ENCODE measurements at places on chromosomes 1 and 21.

GRCh38 chr1:58065520-58065919 lies 481.0 kb downstream of the OMA1 start:
- no peak for DNase-seq

GRCh38 chr1:245510144-245510543 lies 355.4 kb downstream of the KIF26B start:
- no peak for DNase-seq

GRCh38 chr1:56911098-56911938 lies 54.5 kb downstream of the C8B start:
- no peak for DNase-seq

- DNase-seq = no peak
These were observed 1.5 kb upstream of the AKNAD1 start for GRCh38 chr1:108858230-108858950.

DNA sequence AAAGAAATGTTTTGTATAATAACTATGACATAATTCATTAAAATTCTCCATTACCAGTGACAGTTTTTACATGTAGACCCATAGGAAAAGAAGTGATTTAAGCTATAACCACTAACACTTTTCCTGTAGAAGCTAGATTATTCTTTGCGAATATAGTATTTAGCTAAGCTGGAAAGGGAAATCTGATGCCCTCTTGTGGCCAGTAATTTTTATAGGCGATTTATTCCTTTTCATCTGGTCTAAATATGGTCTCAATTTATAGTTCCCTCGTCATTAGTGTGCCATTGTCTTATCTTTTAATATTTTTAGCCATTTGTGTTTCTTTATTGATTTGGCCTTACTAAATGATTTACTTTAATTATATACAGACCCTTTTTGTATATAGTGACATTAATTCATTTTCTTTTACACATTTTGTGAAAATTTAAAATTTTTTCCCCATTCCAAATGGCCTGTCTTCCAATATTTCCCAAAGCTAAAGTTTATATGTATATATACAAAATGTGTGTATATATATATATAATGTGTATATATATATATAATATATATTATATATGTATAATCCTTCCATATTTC lies 26.7 kb downstream of the BTG3 start:
- peak; percentile 55 for DNase-seq
